ENCODE measurements at places on chromosomes 7 and 10. TPM values are rescaled to one million over a fixed set of nuclear protein-coding genes. Genes with fewer than 3 reads are reported as not detected.

The FANK1 gene
- 2.4 TPM for total RNA-seq

The CREB5 gene
- total RNA-seq: 6.9 TPM

GRCh38 chr7:148773334-148773733, 74.6 kb downstream of the CUL1 start:
- no peaks in the 10 kb centered on the region for H3K27me3 ChIP-seq
- H3K27ac ChIP-seq: no peak overlapping the region
- DNase-seq: no peak
- no peak overlapping the region for H3K4me3 ChIP-seq

GRCh38 chr7:38539477-38540081, 91.6 kb downstream of the AMPH start:
- no peak overlapping the region for H3K27ac ChIP-seq
- H3K4me1 ChIP-seq: no peaks in the 10 kb centered on the region
- no peak overlapping the region for H3K4me3 ChIP-seq

DNA sequence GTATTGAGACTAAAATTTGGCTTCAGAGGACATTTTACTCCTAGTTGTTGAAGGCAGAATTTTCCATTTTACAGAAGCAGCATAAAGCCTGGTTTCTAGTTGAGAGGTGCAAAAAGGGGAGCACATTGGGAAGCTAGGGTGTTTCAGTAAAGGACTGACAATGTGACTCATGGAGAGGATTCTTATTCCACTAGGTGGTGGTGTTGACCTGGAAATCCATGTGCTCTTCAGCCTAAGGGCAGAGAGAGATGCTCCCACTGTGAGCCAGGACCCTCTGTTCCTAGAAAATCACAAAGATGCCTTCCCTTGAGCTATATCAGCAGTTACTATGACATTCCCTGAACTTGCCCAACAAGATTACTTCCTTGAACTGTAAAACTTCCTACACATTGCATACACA, 687.8 kb downstream of the IPMK start:
- H3K27me3 ChIP-seq: no peaks in the 10 kb centered on the region
- DNase-seq: no peak
- H3K4me3 ChIP-seq: no peak overlapping the region
- no peaks in the 10 kb centered on the region for H3K4me1 ChIP-seq
- H3K36me3 ChIP-seq: peaks cover 4% of the 10 kb centered on the region
- H3K27ac ChIP-seq: no peak overlapping the region

GRCh38 chr10:15348579-15348978, 22.5 kb downstream of the FAM171A1 start:
- H3K27ac ChIP-seq: no peak overlapping the region
- H3K4me1 ChIP-seq: peaks cover 58% of the 10 kb centered on the region
- no peaks in the 10 kb centered on the region for H3K27me3 ChIP-seq

- DNase-seq: no peak
- peaks cover 34% of the 10 kb centered on the region for H3K36me3 ChIP-seq
Observed at GRCh38 chr7:30091987-30092386, 42.8 kb upstream of the MTURN start.

GRCh38 chr7:106914018-106914607, 49.0 kb downstream of the PIK3CG start:
- no peak overlapping the region for H3K4me3 ChIP-seq
- H3K27ac ChIP-seq: no peak overlapping the region
- DNase-seq: no peak
- peaks cover 5% of the 10 kb centered on the region for H3K27me3 ChIP-seq
- no peaks in the 10 kb centered on the region for H3K4me1 ChIP-seq
- H3K36me3 ChIP-seq: no peaks in the 10 kb centered on the region

Measured in neural crest cell (in vitro differentiated cells).